ENCODE measurements at places on chromosomes 6 and 20.

GRCh38 chr6:10194816-10195672 is 219.8 kb downstream of the TFAP2A start:
- DNase-seq: no peak

GRCh38 chr6:117298941-117299340 is 33.6 kb downstream of the VGLL2 start:
- DNase-seq: no peak

GRCh38 chr6:165034271-165034741 is 275.1 kb downstream of the C6orf118 start:
- no peak for DNase-seq

GRCh38 chr6:125558241-125558843 is 191.1 kb upstream of the HEY2 start:
- no peak for DNase-seq

DNA sequence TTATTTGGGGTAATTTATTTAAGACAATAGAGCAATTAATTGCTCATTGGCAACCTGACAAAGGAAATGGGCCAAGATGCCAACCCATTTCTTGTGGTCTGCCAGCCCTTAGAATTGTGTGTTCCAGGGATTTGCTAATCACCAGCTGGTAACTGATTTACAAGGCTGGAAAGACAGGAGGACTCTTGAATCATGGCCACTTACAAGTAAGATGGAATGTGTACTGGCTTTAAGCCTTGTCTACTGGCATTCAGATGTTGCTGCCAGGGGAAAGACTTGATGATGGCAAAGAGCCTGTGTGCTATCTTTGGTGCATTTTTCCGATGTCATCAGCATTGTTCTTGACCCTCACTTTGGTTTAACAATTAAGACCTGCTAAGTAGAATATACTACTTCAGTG is 91.0 kb downstream of the BCKDHB start:
- DNase-seq: peak; percentile 10

- DNase-seq: peak; percentile 7
These were observed 74.0 kb upstream of the XRN2 start for GRCh38 chr20:21229163-21229562.

DNA sequence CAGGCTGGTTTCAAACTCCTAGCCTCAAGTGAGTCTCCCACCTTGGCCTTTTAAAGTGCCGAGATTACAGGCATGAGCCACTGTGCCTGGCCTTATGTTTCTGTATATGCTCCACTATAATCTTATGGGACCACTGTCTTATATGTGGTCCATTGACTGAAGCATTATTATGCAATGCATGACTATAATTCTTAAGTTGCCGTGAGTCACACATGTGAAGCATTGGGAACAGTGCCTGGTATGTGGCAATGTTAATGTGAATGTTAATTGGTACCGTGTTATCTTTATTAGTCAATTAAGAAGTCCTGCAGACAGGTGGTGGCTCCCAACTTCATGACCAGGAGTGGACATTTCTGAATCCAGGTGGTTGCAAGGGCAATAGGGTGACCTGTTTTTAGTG is 14.7 kb upstream of the ASXL1 start:
- no peak for DNase-seq

DNA sequence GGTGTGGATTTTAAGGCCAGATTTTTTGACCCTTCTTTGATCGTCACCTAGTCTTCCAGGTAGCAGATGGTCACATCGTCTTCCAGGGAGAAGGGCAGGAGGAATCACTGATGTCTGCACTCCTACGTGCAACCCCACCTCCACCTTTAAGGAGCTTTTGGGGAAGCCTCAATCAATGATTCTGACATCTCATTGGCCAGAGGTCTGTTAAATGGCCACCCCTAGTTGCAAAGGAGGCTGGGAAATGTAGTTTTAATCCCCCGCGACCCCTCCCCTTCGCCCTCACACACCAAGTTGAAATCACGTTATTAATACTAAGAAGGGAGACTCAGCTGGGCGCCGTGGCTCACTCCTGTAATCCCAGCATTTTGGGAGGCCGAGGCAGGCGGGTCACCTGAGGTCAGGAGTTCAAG is 151.4 kb downstream of the BCAS1 start:
- DNase-seq: no peak

GRCh38 chr6:31272436-31272835 is 544 bp upstream of the HLA-C start:
- no peak for DNase-seq

GRCh38 chr6:108510461-108511319 is 50.0 kb upstream of the FOXO3 start:
- DNase-seq: no peak

GRCh38 chr6:84442208-84442607 is 214.8 kb upstream of the CEP162 start:
- DNase-seq: no peak

GRCh38 chr20:13546497-13547131 is 92.1 kb downstream of the TASP1 start:
- DNase-seq: peak; percentile 32
